Retinal pigment epithelial cell (primary cell): ENCODE measurements at places on chromosomes 2 and 18.

GRCh38 chr2:20129331-20130159, 78.1 kb upstream of the LAPTM4A start:
- DNase-seq: no peak

- no peak for DNase-seq
Measured at GRCh38 chr2:145007093-145007959, 487.4 kb upstream of the ZEB2 start.

DNA sequence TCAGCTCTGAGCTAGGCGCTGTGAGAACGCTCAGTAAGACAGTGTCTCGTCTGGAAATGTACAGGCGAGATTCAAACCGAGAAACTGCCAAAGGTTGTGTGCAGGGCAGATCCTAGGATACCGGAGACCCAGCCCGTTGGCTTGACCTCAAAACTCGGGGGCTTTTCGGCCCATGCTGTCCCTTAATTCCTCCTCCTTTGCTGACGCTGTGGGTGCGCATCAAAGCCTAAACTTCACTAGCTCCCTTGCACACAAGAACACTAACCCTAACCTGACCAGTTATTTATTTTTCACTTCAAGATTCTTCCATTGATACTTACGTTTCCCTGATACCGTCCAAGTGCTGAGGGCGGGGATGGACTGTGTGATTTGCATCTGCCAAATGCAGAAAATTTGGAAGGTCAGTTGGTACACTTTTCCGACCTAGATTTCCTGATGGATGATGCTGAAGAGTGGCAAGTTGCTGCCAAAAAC, 1.0 kb upstream of the AAK1 start:
- no peak for DNase-seq

- no peak for DNase-seq
Measured at GRCh38 chr2:207252979-207253645, 87.4 kb upstream of the KLF7 start.

DNA sequence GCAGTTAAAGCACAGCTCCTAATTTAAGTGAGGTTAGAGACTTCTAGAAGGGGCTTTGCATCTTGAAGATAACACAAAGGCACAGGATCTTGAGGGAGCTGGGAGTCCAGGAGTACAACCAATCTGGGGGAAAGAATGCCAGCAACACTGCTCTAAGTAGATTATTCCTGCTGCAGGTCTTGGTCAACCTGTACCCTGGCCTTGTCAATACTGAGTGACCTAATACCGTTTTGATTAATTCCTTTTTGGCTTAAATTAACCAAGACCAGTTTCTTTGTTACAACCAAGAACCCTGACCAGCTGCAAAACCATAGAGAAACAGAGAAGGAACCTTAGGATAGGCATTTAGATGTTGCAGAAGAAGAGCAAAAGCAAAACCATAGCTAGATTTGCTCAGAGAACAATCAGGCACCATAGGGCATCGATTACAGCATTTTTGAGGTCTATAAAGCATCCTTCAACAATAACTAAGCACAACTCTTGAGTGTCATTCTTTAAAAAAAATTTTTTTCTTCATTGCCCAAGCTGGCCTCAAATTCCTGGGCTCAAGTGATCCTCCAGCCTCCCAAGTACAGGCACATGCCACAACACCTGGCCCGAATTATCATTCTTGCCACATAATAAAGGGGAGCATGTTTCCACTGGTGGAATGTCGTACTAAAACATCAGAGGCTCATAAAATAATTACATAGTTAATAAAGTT, 6.3 kb downstream of the STARD7 start:
- no peak for DNase-seq

- DNase-seq: no peak
Measured at GRCh38 chr2:203327901-203328759, at the start of gene ABI2. TSS of gene ABI2 (plus strand) at chr2:203328394. CDS start at chr2:203328515, 121 bp downstream.

DNA sequence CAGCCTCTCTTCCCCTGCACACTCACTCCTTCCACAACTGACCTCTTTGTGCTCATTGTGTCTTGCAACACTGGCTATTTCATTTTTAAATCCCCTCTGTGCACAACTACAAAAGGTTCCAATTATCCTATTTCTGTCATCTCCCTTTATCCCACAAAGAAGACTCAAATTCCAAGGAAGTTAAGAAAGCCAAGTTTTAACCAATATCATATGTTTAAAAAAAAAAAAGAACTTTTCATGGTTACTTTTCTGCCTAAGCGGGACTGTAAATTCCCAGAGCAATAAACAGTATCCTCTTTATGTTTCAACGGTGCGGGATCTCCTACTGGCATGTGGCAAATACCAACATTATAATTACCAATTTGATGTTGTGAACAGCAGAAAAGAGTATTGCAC, 83.8 kb downstream of the DOCK10 start:
- DNase-seq: no peak

DNA sequence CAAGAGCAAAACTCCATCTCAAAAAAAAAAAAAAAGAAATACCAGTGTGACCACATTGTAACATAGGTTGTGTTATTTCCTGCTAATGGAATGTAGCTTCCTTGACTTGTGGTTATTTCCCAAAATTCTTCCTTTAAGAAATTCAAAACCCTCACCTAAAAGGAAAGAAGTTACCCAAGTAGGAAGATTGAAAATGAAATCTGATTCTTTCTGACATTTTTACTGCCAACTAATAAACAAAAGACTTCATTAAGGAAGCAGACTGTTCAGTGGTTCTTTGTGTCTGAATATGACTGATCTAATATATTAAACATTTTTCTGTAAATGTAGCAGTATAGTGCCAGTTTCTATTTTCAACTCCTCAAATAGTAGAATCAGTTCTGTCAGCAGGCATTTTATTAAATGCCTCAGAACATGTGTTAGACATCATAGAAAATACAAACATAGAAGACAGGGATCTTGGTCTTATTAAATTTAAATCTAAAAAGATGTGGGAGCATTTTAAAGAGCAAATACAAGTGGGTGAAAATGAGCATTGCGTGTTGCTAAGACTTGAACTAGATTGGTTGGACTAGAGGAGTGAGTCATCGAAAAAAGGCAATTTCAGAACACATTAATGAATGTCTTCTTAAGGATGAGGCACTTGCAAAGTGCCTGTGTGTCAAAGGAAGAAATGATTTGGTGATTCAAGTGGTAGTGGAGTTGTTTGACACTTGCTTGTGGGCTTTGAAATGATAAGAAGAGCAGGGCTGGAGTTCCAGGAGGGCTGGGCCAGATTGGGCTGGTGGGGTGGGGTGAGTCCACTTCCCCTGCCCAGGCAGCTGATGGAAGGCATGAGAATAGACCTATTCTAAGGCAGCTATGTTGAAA, 53.4 kb downstream of the PKP4 start:
- DNase-seq: no peak

DNA sequence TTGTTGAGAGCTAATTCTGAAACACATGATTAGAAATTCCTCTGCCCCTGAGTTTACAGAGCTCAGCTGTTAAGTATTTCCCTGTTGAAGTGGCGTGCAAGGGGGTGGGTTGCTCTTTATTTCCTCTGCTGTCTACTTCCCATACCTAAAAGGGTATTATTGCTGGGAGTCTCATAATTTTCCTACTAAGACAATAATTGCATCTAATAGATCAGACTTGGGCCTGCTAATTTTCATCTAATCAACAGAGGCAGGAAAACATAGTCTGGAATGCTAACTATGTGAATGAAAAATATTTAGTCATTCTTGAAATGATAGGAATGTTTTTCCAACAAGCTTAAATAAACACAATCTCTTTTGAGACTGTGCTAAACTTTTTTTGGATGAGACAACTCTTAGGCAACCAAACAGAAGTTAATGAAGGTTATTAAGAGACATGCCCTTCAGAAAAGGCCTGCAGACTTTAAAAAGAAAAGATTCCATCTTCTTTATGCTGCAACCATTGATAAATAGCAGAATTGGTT, 111.4 kb downstream of the FEZ2 start:
- DNase-seq: peak; percentile 77

DNA sequence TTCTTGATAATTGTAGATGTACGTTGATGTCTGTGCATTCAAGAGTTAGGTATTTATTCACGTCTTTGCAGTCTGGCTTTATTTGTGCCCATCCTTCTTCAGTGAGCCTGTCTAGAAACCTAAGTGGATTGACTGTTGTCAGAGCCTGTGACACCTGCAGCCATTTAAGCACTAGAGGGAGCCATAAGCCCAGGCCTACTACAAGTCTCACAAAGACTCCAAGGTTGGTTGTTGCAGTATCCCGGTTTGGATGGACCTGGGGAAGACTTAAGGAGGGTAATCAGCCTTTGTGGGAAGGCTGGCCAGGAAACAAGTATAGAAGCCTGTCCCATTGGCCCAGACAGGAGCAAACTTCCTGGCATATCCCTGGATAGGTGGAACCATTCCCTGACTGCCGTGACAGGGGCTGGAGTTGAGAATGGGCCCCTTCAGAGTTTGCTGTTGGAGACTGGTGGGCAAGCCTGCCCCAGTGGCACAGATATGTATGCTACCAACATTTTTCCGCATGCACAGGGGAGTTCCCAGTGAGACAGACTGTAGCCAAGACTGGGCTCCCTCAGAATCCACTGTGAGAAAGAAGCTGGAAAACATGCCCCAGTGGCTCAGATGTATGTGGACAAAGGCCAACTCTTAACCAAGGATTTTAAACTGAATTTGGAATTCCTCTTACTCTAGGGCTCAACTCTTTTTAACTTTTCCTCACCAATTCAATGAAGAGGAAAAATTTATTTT, 9.3 kb upstream of the LRRC30 start:
- peak; percentile 48 for DNase-seq

DNA sequence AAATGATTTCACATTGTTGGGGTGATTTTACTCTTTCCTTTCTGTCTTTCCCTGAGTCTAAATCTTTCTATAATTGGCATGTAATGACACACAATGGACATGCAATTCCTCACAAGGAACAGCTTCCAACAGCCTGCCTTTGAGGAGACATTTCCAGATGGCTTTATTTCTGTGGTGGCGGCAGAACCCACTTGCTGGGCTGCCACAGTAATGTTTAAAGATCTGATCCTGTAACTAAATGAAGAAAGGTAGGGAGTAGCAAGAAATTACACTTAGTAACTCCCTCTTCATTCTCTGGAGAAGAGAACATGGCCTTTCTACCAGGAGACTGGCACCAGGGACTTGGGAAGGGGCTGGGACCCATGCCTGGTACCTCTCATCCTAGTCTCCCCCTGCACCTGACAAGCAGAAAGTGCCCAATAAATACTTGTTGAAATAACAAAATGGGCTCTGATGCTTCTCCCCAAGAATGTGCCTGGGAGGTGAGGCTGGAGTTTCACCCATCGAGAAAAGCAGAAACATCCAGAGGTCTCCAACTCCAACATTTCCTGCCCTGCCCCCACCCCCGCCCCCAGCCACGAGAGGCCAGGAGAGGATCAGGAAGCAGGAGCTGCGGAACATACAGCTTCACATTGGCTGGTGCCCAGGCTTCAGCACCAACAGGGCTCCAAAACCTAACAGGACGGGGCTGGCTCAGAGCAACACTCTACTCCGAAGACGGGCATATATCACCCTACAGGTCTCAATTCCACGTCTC, 92.1 kb downstream of the PXDN start:
- no peak for DNase-seq

DNA sequence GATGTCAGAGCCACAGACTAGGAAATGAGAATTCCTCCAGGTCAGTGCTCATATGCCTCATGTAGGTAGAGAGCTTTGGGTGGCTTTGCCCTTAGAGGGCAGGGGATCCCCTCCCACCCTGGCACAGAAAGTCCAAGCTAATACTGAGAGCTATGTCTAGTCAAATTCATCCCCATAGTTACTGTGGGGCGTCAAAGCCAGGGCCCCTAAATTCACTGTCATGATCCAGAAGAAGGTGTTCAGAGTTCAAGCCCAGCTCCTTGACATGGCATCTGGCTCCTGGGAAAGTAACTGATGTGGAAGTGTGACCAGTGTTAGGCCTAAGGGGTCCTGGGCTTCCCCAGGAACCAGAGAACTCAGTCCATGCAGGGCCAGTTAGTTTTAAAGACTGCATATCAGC, 1.8 kb downstream of the THNSL2 start:
- DNase-seq: no peak

GRCh38 chr2:172415865-172416183, 11.6 kb upstream of the ITGA6 start:
- no peak for DNase-seq

DNA sequence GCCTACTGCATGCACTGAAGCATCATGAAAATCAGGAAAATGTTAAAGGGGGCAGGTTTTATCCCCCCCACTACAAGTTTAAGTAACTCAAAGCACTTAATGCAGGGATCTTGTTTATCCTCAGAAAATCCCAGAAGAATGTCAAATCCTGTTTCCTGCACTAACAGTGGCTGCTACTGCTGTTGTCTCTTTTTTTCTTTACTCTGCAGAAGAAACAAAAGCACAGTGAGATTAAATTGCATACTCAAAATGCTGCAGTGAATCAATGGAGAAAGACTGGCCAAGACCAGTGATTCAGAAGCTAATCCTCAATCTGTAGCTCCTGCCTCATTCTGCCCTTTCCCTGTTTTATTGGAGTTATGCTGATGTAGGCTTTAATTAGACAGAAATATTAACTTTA, 332.3 kb upstream of the FIGN start:
- no peak for DNase-seq

DNA sequence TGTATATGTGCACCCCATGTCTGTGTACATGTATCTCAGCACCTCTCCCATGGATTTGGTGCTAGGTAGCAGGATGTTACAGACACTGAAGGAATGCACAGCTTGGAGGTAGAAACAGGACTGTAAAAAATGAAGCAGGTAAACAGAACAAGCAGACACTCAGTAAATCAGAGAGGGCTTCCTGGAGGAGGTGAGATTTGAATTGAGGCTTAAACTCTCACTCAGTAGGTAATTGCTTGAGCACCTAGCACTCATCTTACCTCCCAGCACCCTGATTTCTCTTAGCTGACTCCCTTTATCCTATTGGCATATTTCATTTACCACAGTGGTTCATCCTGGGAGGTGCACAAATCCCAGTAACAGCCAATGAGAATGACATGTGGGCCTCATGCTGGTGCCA, 537.9 kb upstream of the RAB6C start:
- no peak for DNase-seq

DNA sequence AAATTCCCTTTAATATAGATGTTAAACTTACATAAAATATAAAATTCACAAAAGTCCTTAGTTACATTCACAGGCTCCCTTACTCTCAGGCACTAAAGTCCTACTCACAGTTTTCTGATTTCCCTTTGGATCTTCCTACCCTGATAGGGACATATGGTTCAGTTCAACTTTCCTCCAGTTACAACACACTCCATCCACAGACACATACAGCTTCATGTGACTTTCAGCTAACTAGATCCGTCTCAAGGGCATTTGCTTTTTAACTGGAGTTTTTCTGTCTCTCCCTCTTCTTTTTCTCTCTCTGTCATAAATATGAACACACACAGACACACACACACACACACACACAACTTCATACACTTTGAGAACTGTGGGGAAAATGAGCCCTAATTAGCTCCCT, 419.2 kb downstream of the LRP1B start:
- DNase-seq: no peak
